ENCODE measurements at places on chromosomes 5 and 9.

DNA sequence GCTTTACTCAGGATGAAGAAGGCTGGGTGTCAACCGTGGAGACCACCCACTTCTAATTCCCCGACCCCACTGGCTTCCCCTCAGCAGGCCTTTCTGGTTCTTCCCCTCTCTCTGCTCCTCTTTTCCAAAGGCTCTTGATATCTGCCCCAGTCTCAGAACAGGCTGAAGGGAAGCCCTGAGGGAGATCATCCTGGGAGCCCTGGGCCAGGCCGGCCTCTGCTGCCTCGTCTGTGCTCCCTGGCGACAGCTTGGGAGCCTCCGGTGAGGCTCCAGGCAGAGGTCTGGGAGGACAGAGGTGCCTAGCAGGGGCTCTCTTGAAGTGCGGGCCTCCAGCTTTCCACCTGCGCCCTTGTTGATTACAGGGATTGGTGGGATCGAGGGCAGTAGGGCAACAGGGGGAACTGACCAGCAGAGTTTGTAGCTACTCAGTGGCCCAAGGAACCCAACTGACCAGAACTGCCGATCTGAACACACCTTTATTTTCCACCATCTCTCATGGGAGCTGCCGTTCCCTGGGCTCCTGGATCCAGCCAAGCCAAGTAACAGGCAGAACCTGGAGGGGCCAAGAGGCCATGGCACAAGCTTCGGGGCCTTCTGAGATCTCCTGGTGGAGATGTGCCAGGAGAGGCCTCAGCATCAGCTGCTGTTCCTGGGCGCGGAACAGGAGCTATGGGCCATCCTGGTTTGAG, 198.5 kb downstream of the CACNA1B start:
- DNase-seq: no peak

- DNase-seq: no peak
These were observed 21.9 kb upstream of the TERT start for GRCh38 chr5:1316588-1317340.

DNA sequence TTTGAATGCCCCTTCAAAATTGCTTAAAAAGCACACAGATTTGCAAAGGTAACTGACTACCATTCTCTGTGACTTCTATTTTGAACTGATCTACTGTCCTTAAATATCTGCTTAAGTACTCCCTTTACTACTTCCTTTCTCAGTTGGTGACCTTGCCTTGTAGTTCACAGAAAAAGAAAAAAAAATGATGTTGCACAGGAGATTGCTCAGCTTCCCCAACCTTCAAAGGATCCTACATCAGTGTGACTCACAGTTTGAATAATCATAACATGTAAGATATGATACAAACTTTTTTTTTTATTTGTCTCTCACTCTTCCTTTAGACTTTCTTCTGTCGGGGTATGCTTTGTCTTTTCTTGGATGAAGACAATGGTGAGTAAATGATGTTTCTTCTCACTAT, 1029.6 kb downstream of the CDH12 start:
- DNase-seq: no peak

GRCh38 chr9:132730054-132731033, 60.1 kb downstream of the GTF3C4 start:
- no peak for DNase-seq

DNA sequence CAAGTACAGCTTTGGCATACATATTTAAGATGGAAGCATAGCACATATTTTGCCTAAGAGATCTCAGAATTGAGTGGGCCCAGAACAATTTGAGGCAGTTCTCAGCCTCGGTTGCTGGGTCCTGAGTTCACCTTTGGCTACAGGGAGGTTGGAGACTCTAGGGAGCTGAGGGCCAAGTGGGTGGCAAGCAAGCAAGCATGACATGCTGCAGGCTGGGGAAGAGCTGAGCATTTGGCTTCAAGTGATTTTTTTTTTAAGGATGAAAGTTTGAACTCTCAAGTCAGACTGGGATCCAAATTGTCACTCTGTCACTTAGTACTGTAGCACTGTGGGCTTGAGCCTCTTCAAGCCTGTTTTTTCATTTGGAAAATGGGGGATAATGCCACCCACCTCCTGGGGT, 160.5 kb downstream of the MED27 start:
- no peak for DNase-seq

GRCh38 chr5:88682881-88683361, 200.1 kb downstream of the MEF2C start:
- no peak for DNase-seq

DNA sequence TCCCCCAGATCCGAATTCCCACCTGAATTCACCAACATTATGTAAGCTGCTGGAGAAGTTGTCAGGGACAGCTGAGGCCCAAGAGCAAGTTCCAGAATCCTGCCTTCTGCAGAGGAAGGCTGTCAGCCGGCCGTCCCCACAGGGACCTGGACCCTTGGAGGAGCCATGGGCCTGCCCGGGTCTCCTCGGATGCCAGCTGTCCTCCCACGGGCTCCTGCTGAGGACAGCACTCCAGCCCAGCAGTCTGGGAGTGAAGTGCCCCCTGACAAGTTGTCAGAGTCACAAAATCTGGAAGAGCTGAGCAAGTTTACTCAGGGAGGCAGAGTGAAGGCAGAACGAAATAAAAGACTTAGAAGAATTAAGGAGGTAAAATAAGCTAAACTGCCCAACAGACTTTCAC, 192.5 kb upstream of the DAPK1 start:
- no peak for DNase-seq

GRCh38 chr9:123150708-123151503, 117.4 kb downstream of the GPR21 start:
- no peak for DNase-seq

DNA sequence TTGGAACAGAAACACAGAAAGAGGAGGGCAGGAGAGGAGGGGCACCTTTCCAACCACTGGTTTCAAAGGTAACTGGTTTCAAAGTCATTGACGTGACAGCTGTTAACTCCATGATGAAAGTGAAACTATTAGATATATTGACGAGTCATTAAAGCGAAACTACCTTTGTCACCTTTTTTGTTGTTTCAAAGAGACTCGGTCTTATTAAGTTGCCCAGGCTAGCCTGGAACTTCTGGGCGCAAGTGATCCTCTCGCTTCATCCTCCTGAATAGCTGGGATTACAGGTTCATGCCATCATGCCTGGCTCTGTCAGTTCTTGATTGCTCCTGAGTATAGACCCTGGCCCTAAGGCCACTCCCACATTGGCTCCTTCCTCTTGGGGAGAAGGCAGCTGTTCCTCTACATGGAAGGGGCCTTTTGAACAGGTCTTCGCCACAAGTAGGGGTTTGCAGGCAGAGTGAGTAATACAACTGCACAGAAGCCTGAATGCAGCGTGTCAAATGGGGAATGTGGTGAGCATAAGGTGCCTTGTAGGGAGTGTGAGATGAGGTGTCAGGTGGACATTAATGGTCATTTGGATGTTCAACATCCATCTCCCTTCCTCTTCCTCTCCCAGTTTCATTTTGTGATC, 3.4 kb upstream of the F12 start:
- peak; percentile 60 for DNase-seq

DNA sequence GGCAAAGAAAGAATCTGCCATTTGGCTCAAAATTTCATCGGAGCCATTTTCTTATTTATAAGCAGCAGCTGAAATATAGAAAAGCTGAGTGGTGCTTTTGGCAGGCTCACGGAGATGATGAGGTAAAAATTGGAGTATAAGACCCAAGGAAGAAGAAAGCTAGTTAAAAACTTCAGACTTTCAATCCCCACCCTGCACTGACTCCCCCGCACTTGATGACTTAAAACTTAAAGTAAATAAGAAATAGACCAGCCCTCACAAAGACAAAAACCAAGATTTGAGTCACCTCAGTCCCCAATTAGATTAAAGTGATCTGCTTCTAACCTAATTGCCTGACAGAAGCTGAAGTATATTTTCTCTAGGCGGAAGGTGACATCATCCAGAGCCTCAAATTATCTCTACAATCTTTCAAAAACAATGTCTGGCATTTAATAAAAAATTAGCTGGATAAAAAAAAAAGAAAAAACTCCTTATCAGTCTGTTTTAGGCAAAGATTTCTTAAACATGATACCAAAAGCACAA, 124.0 kb upstream of the PJA2 start:
- DNase-seq: no peak

- DNase-seq: no peak
These were observed 534.8 kb downstream of the PSAT1 start for GRCh38 chr9:78831726-78832125.

DNA sequence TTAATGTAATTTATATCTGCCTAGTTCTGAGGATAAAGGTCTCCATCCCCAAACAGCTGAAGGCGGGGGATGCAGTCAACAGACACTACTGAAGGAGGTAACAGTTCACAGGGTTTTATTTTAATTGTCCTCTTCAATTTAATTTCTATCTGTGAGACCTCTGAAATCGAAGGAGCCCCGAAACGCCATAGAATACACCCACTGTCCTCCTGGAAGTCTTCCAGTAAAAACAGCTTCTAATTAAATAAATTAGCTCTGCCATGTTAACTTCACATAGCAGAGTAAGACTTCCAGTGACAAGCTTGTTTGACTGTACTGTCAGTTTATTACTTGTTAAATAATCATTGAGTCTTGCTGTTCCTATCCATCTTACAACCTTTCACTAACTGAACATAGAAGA, 193.5 kb downstream of the SEC61B start:
- DNase-seq: no peak

DNA sequence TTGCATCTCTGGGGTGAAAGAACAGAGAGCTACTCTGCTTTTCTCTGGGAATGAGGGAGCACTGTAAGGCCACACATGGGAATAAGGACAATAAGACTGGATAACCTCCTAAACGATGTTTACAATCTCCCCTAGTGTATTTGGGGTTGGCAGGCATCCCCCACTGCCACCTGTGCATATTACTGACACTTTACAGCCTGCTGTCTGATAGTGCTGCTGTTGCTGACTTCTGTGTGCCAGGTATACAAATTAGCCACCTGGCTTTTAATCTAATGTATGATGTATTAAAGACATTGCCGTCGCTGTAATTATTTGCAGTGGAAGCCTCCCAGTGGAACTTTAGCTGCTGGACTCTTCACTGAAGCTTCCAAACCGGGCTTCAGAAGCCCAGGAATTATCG, 4.4 kb upstream of the SHISAL2B start:
- DNase-seq: no peak

GRCh38 chr5:135729321-135729786, 105.1 kb upstream of the SLC25A48 start:
- DNase-seq: no peak

DNA sequence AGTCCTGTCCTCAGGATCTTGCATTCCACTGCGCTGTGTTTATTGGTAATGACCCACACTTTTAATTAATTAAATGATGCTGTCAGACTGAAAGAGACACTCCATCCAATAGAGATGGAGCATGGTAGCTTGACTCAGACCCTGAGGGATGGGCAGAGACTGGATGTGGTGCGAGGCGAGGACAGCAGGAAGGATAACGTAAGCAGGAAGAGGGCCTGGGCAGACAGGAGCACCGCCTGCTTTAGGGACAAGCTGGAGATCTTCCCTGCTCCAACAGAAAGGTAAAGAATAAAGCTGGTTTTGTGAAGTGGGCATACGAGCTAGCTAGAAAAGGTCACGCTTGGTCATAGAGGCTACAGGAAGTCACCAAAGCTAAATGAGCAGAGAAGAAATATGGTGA, 3.6 kb upstream of the DOCK8 start:
- no peak for DNase-seq

Measured in GM20000 (cell line).